Stimulated activated CD4-positive, alpha-beta T cell treated with anti-CD3 and anti-CD28 coated beads, TNF-alpha, amount 100 ng/mL, for 1 hour (primary cell): ENCODE measurements at places on chromosomes 7 and 10.

DNA sequence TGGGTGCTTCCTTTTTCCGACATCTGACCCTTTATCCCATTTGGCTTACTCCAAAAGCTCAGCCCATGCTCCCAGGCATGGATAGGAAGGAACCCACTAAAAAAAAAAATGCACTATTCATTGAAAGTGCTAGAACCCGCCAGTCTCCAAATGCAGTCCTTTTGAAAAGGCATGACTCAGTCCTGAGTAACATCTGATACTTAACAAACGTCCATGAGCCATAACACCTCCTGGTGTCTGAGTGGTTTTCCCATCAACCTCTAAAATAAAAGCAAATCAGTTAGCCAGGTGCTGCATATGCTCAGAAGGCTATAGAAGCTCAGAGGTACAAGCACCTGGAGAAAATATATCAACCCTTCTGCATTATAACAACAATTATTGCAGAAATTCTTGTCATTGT lies 45.0 kb upstream of the CACUL1 start:
- no peak for DNase-seq

DNA sequence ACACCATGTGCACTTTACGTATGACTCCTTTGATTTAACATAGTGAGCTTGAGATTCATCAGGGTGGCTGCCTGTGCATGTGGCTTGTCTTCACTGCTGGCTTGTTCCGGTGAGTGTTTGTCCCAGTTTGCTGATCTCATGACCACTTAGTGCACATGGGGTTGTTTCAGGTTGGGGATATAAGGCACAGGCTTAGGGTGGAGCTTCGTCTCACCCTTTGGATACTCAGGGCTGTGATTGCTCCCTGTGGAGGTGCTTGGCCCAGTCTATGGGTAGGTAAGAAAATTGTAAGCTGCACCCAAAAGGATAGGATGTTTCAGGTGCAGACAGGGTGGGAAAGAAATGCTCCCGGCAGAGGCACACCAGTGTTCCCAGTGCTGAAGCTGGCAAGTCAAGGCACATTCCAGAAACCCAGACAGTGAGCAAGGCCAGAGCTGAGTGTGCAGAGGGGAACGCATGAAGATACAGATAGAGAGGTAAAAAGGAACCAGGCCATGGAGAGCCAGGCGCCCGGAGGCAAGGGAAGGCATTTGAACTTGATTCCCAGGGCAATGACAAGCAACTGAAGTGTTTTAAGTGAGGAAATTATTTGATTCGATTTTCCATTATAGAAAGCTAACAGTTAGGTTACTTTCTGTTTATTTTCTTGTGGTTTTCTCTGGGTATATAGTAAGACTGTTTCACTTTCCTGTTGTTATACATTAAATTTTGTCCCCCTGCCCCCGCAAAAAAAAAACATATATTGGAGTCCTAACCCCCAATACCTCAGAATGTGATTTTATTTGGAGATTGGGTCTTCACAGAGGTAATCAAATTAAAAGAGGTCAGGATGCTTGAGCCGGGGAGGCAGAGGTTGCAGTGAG lies 289.8 kb upstream of the KLF6 start:
- no peak for DNase-seq

DNA sequence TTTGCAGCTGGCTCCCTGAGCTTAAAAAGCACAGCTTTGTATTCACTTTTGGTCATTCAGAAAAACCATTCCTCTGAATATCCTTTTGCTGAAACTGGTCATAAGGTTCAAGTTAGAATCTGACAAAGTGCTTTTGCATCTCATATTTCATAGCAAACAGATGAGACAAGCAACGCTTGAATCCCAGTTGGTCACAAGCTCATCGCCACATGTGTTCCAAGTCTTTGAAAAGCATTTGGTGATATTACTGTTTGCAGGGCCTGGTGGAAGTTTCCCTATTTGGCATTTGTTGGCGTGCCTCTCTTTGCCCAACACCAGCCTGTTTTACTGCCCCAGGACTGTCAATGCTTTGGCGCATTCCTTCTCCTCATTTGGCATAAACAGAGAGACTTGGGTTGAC lies 10.3 kb downstream of the TACC2 start:
- no peak for DNase-seq

DNA sequence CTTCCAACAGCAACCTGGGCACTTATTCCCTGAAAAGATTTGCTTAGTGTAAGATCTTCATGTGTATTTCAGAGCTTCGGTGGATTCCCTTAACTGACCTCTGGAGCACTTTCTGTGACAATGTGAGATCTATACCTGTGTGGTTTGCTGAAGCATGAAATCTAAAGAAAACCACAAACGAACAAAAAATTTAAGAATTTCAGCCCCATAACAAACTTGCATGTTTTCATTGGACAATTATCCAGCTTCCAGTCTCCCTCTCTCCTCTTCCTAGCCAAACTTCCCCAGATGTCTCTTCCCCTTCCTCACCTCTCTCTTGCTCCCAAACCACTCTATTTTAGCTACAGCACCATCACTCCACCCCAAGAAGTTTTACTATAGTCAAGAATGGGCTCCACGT lies 279.9 kb upstream of the SORCS1 start:
- no peak for DNase-seq

GRCh38 chr7:114925434-114925833 lies 3.5 kb downstream of the MDFIC start:
- DNase-seq: no peak

GRCh38 chr10:15306735-15307280 lies 64.3 kb downstream of the FAM171A1 start:
- DNase-seq: no peak

DNA sequence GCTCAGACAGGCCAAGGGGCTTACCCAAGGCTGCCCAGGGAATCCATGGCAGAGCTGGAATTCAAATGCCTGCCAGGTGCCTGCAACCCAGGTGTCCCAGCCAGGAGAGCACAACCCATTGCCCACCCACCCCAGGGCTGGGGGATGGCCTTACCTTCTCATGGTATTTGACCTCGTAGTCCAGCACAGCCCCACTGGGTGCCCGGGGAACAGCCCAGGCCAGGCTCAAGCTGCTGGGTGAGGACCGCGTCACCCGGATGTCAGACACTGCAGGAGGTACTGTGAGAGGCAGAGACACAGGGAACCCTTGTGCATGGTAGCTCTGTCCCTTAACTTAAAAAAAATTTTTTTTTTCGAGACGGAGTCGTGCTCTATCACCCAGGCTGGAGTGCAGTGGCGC lies 9.0 kb downstream of the EPHB4 start:
- no peak for DNase-seq

DNA sequence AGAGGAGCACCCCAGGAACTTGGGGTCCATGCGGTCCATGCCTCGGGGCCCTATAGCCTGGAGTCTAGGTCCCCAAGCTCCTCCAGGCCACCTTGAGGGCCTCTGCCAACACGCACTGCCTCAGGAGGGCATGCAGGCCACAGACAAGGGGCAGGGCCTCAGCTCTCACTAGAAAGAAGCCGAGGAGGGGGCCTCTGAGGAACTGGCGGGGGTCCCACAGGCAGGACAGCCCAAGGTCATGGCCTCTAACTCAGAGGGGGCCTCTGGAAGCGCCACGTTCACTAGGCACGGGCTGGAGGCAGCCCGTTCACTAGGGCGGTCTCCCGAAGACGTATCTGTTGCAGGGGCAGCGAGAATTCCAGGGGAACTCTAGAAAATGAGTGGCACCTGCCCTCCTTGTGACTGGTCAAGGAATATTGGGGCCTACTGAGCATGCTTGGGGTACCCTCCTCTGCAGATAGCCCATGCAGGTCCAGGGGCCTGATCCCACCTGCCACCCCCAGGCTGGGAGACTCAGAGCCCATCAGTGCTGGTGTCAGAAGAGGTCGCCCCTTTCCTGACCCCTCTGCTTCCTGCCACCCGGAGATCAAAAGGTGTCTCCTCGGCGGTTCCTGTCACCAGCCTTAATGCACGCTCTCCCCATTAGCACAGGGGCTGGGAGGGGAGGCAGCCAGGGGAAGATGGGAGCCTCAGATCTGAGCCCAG lies 86.7 kb upstream of the RET start:
- DNase-seq: no peak

GRCh38 chr7:41695661-41696322 lies 7.1 kb downstream of the INHBA start:
- DNase-seq: no peak

- no peak for DNase-seq
Observed at GRCh38 chr10:33521062-33521461, 186.6 kb upstream of the NRP1 start.

DNA sequence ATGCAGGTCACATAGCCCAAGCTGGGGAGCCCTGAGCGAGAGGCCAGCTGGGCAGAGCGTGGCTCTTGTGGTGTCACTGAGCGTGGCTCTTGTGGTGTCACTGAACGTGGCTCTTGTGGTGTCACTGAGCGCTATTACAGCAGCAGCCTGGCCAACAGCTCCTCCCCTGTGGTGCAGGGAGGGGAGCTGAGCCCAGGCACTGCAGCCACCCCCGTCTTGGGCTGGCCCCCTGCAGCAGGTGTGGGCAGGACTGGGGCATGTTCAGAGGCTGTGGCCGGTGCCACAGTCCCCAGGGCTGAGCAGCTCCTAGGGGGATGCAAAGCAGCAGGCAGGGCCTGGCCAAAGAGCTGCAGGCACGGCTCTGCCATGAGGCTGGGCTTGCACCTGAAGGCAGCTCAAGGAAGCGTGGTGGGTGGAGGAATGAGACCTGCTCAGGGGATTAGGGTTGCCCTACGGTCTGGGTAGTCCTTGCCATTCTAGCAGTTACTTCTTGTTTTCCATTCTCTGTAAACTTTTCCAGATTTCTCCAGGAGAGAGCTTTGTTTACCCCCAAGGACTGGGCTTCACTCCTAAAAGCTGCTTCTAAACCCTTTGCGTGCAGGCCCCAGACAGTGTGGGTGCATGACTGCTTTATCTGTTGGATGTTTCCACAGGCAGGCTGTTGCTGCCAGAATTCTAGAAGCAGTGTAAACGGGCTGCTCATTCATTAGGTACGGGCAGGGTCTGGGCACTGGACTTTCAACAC lies 29.2 kb downstream of the ZNF783 start:
- DNase-seq: no peak

DNA sequence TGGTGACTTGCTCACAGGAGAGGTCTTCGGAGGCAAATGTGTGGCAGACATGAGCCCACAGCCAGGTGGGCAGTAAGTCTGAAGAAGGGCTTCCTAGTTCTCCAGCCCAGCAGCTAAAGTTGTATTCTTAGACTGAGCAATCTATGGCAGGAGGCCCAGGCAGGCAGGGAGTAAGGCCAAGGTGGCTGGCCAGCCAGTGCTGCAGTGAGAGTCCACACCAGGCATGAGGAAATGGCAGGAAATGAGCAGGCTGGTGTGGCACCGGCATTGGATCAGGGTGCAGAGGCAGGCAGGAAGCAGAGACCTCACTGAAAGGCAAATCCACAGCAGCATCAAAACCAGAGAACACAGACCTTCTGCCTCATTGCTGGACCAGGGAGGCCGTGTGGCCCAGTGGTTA lies 84.6 kb upstream of the PDE1C start:
- no peak for DNase-seq

- DNase-seq: no peak
Observed at GRCh38 chr7:28957751-28958234, 337 bp downstream of the TRIL start.

GRCh38 chr10:120019568-120019967 lies 127.0 kb downstream of the SEC23IP start:
- DNase-seq: no peak

DNA sequence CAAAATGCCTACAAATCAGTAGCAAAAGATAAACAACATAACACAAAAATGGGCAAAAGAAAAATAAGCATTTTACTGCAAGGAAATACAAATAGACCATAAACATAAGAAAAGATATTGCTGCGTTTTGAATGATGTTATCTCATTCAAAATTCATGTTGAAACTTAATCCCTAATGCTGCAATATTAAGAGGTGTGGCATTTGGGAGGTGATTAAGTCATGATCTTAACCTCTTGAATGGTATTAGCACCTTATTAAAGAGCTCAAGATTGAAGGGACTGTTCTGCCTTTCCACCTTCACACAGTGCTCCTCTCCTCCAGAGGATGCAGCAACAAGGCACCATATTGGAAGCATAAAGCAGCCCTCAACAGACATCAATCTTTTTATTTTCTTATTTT lies 12.4 kb upstream of the TNKS2 start:
- no peak for DNase-seq

DNA sequence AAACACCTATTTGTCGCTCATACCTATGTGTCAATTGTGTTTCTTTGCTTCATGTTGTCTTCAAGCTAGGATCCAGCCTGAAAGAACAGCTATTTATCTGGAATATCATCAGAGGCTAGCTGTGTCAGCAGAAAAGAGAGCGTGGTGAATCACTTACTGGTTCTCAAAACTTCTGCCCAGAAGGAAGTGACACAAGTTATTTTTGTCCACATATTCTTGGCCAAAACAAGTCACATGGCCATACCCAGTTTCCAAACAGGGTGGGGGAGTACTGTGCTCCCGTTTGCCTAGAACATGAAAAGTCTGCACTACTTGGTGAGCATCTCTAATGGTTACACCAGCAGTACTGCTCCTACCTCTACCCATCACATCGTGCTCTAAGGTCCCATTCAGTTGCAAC lies 160.9 kb upstream of the CSTF2T start:
- no peak for DNase-seq

DNA sequence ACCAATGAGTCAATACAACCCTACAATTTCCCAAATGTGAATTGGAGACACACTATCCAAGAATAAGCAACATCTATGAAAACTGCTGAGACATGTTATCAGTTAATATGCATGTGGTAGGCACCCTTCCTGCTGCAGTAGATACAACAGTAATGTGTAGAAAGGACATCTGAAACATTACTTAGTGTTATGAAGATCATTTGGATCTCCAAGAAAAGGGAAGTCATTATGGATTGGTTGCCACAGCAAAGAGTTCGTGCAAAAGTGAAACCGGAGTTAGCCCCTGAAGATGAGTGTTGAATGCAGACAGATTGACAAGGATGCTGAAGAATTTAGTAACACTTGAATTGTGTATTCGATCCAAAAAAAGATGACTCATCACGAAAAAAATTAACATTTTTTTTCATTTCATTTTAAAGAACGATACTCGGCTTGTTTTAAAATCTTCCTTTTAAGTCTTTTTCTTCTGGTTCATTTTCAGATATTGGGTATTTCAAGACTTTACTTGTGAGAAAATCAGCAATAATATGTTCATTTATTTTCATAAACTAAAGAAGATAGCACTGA lies 322.4 kb upstream of the KLF6 start:
- no peak for DNase-seq

DNA sequence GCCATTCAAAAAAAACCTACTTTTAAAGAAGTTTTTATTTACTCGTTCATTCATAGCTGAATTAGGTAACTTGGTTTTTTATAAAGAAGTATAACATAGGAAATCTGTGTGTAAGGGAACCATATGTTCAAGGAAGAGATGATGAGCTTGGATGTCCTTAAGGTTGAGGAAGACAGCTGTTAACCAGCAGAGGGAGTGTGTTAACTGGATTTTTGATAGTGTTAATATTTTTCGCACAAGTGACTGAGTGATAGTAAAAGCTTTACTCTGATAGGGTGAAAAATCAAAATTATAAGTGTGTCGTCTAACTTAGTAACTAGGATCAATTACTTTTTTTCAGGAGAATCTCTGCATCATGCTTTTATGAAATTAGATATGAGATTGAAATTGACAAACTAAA lies 134.7 kb downstream of the ARL5B start:
- no peak for DNase-seq

DNA sequence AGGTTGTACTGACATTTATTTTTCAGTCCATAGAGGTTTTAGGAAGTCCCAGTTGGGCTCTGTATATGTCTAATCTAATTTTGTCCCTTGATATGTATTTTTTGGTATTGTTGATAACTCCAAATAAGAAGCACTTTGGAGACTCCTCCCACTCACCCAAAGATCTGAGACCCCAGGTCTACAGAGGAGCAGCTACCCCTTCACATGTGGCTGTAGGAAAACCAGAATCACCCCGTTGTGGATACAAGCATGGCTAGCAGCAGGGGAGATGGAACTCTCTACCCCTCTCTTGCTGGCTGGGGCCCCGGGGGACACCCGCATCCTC lies 9.4 kb downstream of the HHEX start:
- DNase-seq: no peak
